ENCODE measurements at places on chromosomes 2 and 18. TPM values are rescaled to one million over a fixed set of nuclear protein-coding genes. Genes with fewer than 3 reads are reported as not detected.

DNA sequence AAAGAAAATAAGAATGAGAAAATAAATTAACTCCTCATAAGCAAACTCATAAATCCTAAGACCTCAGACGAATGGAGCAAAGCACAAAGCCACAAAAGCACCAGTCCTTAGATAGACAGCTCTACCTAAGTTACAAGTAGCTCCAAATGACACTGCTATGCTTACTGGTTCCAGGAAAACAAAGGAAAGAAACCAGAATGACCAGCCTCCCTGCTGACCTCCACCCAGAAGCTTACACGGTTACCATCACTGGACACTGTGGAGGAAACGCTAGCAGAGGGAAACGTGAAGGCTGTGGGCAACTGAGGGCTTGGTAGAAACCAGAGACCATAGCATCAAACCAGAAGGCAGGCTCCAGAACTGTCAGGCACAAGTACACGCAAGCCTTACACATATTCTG lies 67.8 kb downstream of the STK39 start:
- no peak for DNase-seq

DNA sequence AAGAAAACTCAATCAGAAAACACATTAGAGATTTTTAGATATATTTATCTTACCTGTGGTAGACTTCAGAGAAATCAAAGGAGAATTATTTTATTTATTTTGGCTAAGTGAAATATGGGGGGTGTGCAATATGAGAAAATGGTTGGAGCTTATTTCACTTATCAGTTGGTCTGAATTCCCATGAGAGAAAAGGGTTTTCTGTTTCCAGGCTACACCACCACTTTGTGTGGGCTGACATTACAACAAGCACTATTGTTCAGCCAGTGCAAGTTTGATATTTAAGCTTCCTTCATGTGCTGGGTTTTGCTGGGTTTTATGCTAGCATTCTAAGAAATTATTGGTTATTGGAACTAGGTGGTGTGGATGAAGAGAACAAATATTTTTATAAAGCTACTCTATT lies 33.5 kb downstream of the RMND5A start:
- DNase-seq, result no peak

GRCh38 chr2:98158305-98158704 lies 71.3 kb downstream of the VWA3B start:
- no peak for DNase-seq

FAM237A gene
- total RNA-seq, result not detected

AMER3 gene
- not detected for total RNA-seq
